ENCODE measurements at places on chromosomes 1 and 21.

DNA sequence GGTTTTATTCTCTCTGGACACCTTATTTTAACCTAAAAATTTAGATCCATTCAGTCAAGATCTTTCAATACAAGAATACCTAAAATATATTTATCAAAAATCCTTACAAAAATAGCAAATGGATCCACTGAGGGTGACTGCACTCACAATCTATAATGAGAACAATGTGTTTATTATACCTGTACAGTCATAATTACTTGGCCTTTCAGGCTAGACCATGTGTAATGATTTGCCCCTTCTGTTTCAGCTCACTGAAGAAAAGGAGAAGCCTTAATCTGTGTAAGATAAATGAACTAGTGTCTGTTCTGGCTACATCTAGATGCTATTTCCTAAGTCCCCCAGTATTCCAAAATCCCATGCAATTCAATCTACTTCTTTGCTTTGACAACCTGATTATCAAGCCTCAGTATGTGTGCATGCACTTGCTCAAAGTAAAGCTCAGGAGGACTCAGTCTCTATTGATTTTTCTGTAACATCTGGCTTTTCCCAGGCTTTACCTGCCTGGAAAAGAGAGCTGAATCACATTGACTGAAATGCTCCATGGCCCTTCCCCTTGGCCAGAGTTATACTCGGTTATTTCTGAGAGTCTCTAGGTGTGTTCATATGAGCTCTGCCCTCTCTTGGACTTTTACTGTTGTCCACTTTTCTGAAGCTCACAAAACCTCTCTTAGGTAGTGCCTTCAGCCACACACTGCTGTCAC is 27.6 kb downstream of the CRP start:
- DNase-seq: no peak

DNA sequence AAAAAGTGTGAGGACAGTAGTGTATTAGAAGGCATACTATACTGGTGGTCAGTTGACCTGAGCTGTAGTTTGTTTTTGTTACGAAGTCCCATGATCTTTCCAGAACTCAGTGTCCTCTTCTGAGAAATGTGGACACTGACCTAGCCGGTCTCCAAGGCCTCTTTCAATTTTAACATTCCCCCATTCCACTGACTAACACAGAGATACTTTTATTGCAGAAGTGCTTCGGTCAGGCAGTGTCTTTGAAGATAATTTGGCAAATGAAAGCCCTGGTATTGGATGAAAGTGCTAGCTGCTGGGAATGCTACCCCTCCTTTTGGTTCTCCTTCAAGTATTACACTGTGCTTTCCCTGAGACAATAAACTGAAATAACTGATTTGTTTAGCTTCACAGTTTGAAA is 89.4 kb downstream of the LMO4 start:
- no peak for DNase-seq

- DNase-seq: no peak
These were observed 61.7 kb upstream of the USP24 start for GRCh38 chr1:55276671-55277376.

DNA sequence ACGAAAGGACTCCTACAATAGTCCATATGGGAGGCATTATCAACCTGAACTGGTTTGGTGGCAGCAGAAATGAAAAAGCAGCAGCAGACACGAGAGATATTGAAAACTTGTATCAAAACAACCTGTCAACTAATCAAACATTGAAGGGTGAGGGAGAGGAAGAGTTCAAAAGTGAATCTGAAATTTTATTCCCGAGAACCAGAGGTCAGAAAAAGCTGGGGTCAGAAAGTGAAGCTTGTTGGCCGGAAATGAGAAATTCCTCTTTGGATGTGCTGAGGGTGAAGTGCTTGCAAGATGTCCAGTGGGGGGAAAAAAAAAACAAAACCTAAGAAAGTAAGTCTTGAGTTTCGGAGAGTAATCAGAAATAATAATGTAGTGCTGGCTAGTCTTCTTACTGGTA is 1.9 kb upstream of the C4BPA start:
- DNase-seq: no peak

DNA sequence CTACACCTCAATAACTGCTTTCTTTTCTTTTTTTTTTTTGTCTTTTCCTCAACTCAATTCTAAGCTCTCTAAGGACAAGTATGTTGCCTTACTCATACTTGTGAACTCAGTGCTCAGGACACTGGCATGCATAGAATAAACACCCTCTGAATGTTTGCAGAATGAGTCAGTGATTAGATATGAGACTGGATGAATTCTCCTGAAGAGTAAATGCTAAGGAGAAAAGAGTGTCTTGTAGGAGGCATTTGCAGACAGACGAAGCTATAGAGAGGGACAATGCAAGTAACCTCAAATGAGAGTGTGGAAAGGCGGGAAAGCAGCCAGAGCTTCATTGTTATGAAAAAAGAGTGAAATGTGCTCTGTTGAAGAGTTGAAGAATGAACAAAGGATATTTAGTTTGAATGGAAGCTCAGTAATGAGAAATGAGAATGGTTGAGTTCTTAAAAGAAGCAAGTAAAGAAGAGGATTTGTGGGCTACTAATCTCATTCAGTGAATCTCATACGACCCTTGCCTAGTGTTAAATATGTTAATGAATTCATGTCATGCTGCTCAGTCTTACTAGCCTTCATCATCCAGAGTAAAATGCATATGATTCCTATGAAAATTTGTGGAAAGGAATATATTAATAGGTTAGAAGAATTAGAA is 166.1 kb upstream of the DPYD start:
- no peak for DNase-seq

- DNase-seq: no peak
These were observed 36.3 kb downstream of the TMEM51 start for GRCh38 chr1:15189692-15190370.

GRCh38 chr1:42936309-42937078 is 22.2 kb downstream of the SLC2A1 start:
- DNase-seq: peak; percentile 44

DNA sequence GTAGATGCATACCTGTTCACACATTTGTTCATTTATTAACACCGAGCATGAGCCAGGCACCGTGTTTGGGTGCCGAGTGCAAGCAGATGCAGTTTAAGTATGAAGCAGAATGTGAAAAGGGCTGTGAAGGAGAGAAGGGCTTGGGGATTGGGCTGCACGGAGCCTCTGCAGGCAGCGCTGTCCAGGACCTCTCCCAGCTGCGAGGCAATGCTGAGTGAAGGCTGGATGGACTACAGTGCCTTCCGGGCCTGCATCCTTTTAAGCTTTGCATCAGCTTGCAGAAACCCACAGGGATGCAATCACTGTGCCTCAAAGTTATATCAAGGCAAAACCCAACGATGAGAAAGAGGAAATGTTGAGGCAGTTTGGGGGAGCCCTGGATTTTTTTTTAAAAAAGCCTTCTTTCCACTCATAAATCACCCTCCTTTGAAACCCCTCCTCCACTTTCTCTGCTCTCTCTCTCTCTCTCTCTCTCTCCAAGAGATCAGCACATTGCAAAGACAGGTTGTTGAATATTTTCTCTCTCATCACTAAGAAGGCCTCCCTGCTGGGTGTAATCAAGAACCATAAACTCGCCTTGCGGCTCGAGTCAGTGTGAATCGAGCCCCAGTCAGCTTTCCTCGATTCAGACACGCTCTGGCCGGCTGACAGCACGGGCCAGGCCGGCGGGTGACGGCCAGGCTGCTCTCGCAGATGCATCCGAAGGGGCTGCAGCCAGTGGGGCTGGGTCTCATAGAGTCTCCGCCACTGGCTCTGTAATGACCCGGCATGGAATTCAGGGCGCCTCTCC is 89.2 kb upstream of the POU3F1 start:
- no peak for DNase-seq

DNA sequence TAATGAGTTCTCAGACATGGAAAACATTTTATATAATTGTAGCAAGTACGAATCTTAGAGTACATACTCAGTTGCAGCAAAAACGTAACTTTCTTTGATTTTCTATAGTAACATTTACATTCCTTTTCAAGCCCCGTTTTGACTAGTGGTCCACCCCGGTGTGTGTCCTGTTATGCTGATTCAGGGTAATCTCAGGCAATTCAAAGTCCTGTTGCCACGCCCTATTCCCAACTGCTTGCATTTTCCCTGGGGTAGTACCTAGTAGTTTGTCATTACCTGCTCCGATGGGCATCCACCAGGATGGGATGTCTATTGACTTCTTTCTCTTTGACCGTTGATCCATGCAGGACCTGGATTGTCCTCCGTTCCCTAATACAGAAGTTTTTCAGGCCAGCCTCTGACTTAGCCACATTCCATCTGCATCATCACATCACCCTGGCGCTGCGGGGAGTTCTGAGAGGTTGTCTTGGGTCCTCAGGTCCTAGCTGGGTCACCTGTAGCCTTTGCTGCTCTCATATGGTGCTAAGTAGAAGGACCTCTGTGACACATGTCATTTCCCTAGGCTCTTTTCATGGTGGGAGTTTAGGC is 15.0 kb upstream of the FCAMR start:
- DNase-seq: no peak

DNA sequence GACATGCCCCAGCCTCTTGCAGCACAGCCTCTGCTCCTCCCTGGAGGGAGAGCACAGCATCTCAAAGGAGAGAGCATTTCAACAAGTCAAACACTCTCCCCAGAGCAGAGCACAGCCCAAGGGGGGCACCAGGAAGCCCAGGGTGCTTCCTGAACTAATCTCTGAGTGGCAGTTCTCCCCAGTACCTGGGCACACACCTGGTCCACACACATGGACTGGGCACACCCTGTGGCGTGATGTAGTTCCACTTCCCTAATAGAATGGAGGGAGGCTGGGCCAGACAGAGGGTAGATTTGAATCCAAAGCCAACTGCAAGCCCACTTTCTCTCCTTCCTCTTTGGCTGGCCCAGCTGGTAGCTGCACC is 55.5 kb downstream of the CD46 start:
- DNase-seq: no peak

GRCh38 chr1:172381946-172382345 is 38.5 kb upstream of the C1orf105 start:
- DNase-seq: no peak

DNA sequence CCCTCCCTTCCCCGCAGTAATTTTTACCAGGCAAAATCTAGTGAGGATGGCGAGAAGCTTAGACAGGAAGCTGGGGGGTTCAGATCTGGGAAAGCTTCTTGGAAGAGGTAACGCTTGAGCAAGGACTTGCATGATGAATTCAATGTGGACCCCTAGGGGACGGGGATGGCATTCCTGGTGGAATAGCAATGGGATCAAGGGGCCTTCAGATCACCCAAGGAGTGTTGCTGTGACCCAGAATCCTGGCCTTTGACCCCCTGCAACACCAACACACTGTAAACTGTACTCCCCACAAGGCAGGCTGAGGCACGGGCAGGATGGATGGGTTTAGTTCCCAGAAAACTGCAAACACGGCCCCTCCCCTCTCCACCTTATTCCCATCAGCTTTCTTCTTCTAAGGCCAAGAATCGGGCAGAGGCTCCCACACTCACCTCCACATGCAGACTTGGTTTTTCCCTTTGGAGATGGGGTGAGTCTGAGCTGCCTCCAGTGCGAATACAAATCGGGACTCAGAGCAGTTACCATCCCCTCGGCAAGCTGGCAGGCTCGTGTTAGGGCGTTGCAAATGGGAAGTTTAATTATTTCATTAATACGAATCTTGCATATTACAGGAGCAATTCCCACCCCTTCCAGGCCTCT is 20.1 kb downstream of the DISP3 start:
- DNase-seq: no peak

- no peak for DNase-seq
These were observed 634.0 kb upstream of the CHRM3 start for GRCh38 chr1:238752327-238752726.

DNA sequence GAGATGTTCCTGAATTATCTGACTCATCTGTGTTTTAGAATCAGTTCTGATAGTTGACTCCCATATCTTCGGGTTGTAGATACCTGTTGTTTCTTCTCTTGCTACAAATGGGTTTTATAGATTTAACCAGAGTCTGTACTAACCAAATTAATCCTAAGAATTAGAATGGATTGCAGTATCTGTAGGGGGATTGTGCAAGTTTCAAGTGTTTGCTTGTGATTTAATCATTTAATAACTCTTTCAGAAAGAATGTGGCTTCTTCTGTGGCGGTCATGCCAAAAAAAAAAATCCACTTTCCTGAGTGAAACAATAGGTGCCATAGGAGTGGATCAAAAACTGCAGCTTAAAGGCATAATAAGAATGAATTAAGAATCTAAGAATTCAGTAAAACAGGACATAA is 9.4 kb downstream of the IPO9 start:
- no peak for DNase-seq

GRCh38 chr1:187300081-187300480 is 471.3 kb downstream of the PLA2G4A start:
- no peak for DNase-seq

GRCh38 chr1:45833361-45833760 is 29.9 kb downstream of the MAST2 start:
- DNase-seq: no peak

- DNase-seq: no peak
These were observed 63.6 kb downstream of the CD46 start for GRCh38 chr1:207815466-207815865.

- DNase-seq: no peak
These were observed 2.2 kb downstream of the TMED5 start for GRCh38 chr1:93177991-93178390.

GRCh38 chr21:44010429-44010828 is 1.7 kb upstream of the TRAPPC10 start:
- DNase-seq: no peak

- peak; percentile 50 for DNase-seq
These were observed 46.1 kb downstream of the MEGF6 start for GRCh38 chr1:3564921-3565831.

DNA sequence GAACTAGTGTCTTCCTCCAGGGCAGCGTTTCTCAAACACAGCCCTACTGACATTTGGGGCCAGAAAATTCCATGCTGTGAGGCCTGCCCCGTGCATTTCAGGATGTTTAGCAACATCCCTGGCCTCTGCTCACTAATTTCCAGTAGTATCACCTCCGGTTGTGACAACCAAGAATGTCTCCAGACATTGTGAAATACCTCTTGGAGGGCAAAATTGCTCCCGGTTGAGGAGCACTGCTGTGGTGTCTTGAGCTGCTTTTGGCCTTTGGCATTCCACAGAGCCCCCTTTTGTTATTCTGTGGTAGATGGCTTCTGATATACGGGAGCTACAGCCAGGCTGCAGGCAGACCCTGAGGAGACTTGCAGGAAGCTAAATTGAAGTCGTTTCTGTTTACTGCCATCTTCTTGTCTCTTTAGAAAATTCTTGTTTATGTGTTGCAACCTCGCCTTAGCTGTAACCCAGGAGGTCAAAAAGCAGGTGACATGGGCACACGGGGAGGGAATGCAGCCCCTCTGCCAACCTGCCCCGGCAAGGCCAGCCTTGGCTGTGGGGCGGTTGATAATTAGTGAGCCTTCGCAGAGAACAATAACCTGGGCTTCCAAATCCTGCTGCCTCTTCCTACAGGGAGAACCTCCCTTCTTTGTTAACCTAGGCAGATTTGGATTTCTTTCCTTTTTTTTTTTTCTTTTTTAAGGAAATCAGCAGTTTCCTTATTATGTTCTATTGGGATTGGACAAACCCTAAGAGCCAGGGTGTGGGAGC is 74.7 kb upstream of the AKT3 start:
- DNase-seq: no peak

GRCh38 chr1:209786146-209786545 is 1.8 kb upstream of the C1orf74 start:
- DNase-seq: no peak

- DNase-seq: peak; percentile 35
These were observed 6.3 kb downstream of the PARP1 start for GRCh38 chr1:226401355-226402303.

- peak; percentile 37 for DNase-seq
These were observed 611 bp downstream of the HSPG2 start for GRCh38 chr1:21936366-21937031.

- no peak for DNase-seq
These were observed 8.0 kb upstream of the CA6 start for GRCh38 chr1:8937701-8938100.

- no peak for DNase-seq
These were observed 3.6 kb downstream of the MAN1C1 start for GRCh38 chr1:25620211-25620610.

- DNase-seq: peak; percentile 4
These were observed 19.3 kb downstream of the SERTAD4 start for GRCh38 chr1:210251680-210252490.
